Fibroblast of skin of right biceps (primary cell): ENCODE measurements at places on chromosomes 3 and 15.
A peak's percentile ranks its signal among the peaks of the same experiment; 100 is the strongest.

DNA sequence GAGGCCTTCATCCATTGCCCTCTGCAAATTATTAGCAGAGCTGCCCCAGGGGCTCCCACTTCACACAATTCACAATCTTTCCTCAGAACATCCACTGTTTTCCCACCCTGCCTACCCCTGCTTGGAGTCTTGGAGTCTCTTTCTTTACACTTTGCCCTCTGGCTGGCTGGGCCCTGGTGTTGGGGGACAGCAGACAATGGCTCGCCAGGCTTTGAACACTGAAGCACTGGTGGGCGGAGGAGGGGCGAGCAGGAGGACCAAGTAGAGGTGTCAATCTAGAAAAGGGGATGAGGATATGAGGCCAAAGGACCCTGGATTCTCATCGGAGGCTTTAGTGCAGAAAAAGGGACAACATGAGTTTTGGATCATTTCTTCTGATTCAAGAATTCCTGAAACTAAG, 212.0 kb downstream of the NR1D2 start:
- no peak for DNase-seq

GRCh38 chr3:37140899-37141541, 33.4 kb downstream of the LRRFIP2 start:
- DNase-seq, result no peak

GRCh38 chr3:136485777-136486176, 235.6 kb downstream of the PCCB start:
- no peak for DNase-seq

- DNase-seq, result no peak
Measured at GRCh38 chr3:10741891-10742671, 73.9 kb upstream of the SLC6A11 start.

GRCh38 chr15:42808913-42809312, 72.0 kb upstream of the CDAN1 start:
- no peak for DNase-seq

- DNase-seq, result no peak
Measured at GRCh38 chr3:74357881-74358280, 256.6 kb downstream of the CNTN3 start.

DNA sequence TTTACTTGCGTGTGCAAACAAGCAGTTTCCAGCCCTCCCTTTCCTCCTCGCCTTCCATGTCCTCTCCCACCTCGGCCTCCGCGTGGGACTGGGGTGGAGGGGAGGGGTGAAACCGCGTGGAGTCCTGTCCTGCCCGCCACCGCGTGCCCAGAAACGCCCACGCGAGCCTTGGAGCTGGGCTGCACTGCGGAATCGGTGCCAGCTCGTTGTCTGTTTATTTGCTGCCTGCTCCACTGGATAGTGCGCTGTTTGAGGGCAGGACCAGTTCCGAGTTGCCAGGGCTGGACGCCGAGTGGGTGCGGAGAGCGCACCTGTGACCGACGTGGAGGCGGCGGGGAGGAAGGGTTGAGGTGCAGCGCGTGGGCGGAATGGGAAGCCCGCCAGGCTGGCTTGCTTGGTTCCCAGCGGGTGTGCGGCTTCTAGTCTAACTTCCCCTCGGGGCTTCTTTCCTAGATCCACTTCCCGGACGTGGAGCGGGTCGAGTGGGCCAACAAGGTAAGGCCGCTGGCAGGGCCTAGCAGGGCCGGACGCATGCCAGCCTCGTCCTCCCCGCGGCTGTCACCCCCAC, 17.3 kb downstream of the ESYT3 start:
- DNase-seq, result no peak

GRCh38 chr15:81183439-81183775, 13.3 kb upstream of the IL16 start:
- no peak for DNase-seq

- peak; percentile 70 for DNase-seq
Measured at GRCh38 chr15:98648654-98649471, 524 bp downstream of the IGF1R start.

GRCh38 chr15:48541341-48542278, 103.9 kb downstream of the FBN1 start:
- peak; percentile 85 for DNase-seq

DNA sequence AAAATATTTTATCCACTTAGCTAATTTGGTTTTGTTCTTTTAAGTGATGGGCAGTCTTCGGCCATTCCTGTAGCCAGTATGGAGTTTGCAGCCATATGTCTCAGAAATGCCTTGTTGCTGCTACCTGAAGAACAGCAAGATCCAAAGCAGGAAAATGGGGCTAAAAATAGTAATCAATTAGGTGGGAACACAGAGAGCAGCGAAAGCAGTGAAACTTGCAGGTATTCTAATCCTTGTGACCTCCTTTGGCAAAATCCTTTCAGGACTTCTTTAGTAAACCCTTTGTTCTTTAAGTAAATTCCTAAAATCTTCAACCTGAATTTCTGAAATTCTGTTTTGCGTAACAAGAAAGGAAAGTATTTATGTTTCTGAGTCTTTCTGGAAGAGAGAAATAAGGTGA, 49.8 kb downstream of the CNOT10 start:
- no peak for DNase-seq

DNA sequence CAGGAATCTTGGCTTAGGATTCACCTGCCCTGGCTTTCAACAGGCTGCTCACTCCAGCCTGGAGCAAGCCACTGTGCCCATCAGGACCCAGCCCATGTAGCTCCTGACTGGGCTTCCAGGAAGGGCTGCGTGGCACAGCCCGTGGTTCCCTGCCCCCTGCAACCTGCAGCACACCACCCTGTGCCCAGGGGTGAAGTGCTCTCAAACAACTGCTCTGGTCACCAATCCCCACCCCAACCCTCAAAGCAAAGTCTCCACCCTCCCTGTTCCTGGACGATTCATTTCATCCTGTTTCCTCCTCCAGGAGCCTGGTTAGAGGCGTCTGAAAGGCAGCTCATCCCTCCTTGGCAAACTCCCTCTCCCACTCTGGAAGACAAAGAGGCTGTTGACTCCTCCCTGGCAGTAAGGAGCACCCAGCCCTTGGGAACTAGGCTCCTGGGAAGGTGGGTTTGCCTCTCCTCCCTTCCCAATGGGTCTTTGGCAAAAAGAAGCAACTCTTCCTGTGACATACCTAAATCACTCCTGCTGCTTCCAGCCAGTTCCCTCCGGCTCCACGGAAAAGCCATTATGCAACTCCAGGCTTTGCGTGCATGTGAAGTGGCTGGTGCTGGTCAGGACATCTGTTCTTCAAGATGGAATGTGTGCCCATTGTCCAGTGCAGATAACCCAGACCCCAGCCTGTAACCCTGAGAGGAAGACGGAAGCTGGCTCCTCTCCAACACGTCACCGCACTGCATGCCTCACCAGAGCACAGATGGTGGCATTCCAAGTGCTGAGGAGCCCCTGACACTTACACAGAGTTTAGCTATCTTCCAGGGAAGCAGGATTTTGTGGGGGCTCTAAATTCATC, 29.1 kb upstream of the VIPR1 start:
- DNase-seq, result peak; percentile 25

DNA sequence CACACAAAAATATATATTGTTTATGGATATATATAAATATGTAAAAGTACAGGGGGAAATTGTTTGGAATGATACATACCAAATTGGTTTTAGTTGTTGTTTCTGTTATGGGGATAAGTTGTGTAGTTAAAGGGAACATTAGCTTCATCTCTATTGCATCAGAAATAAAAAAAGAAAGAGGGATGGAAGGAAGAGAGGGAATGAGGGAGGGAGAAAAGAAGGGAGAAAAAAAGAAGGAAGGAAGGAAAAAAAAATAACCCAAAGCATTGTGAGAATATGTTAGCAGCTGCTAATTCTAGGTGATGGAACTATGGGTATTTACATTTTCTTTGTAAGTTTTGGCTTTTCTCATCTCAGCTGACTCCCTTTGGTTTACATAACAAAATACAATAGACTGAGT, 1.3 kb downstream of the CCR8 start:
- DNase-seq, result no peak

DNA sequence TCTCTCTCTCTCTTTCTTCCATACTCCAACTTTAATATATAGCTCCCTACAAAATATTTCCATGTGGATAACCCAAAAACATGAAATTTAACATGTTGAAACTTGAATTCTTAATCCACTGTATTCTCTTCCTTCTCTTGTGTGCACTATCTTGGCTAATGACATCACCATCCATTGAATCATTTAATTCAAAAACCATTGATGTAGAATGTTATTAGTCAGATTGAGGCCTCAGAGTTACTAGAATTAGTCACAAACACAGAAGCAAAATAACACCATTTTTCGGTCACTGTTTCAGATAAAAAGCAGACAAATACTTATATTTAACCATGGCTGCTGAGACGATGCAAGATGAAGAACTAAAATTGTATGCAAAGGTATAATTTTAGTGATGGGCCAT, 256.9 kb upstream of the LRRC3B start:
- no peak for DNase-seq

DNA sequence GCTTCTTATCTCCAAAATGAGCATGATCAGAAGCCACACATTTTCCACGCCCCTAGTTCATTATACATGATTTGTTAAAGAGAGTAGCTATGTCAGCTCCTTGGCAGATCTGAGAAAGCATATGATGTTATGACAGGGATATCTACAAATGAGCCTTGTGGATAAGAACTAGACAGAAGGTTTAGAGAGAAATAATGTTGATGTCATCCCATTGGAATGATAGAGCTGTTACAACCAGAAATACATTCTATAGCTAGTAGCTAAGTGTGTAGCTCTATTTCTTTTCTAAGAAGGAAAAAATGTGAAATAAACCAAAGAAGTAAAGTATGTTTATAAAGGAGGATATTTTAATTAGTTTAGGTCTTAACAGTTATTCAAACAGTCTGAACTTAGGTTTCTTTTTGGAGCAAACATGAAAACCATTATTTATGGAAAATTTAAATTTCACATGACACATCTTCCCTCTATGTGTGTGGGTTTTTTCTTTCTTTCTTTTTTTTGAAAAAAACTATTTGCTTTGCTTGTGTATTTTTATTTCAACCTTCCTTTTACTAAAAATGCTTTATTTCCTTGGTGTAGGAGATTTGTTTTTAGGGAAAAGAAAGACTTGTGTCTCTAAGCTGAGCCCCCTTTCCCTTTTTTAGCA, 167.7 kb downstream of the GHSR start:
- peak; percentile 91 for DNase-seq

GRCh38 chr15:59936741-59937140, 67.4 kb upstream of the FOXB1 start:
- no peak for DNase-seq

DNA sequence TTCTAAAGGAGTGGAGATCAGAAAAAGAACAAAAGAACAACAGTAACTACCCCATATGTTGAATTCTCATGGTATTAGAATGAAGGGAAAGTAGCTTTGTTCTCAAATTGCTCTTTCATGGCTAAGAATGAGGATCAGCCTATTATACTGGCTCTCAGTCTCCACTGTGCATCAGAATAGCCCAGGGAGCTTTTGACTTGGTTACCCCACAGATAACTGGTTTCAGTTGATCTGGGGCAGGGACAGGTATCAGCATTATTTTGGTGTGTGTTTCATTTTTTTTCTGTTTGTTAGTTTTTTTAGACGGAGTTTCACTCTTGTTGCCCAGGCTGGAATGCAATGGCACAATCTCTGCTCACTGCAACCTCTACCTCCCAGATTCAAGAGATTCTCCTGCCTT, 311.7 kb upstream of the TLE3 start:
- DNase-seq, result no peak

- peak; percentile 70 for DNase-seq
Measured at GRCh38 chr3:111797171-111797615, 61.9 kb upstream of the PHLDB2 start.
